Cortex of kidney (tissue), 1 donor: ENCODE measurements at places on chromosomes 16 and 17.

DNA sequence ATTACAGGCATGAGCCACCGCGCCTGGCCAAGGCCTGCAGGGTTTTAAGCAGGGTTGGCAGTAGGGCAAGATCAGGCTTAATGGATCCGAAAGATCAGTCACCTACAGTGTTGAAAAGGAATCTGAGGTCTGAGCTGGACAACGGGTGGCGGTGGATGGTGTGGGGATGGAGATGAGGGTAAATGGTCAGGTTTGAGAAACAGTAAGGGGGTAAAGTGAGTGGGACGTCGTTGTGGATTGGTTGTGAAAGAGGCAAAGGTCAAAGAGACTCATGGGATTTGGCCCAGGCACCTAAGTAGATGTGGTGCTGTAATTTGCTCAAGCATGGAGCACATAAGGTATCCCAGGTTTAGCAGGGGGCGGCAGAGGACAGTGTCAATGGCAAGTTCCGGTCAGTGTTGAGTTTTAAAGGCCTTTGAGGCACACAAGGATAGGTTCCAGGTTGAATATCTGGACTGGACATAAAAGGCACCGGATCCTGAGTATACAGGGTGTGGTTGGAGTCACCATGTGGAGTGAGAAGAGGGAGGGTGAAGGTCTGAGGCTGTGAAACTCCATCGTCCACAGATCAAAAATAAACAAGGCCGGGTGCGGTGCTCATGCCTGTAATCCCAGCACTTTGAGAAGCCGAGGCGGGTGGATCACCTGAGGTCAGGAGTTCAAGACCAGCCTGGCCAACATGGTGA lies 1.1 kb upstream of the SLC16A5 start:
- DNase-seq = no peak

DNA sequence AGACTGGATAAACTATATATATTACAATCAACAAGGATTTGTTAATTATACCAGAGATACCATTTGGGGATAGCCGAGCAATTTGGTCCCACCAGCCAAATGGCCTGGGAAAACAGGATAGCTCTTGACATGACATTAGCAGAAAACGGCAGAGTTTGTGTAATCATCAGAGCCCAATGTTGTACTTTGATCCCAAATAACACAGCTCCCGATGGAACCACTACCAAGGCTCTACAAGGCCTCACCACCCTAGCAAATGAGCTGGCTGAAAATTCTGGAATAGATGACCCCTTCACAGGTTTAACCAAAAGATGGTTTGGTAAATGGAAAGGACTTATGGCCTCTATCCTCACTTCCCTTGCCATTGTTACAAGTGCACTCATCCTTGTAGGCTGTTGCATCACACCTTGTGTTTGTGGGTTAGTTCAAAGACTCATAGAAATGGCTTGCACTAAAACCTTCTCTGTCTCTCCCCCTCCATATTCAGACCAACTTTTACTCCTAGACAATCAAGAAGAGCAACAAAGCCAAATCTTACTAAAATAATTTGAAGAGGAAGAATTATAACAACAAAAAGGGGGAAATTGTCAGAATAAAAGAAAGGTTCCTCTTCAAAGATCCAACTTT lies 9.5 kb downstream of the TXNL4B start:
- no peak for DNase-seq

- DNase-seq = no peak
These were observed 17.3 kb upstream of the WFDC1 start for GRCh38 chr16:84277244-84277823.

GRCh38 chr17:1576500-1576899 lies 13.9 kb upstream of the PITPNA start:
- no peak for DNase-seq

- DNase-seq = no peak
These were observed 22.5 kb upstream of the ADCY9 start for GRCh38 chr16:4138713-4139112.

DNA sequence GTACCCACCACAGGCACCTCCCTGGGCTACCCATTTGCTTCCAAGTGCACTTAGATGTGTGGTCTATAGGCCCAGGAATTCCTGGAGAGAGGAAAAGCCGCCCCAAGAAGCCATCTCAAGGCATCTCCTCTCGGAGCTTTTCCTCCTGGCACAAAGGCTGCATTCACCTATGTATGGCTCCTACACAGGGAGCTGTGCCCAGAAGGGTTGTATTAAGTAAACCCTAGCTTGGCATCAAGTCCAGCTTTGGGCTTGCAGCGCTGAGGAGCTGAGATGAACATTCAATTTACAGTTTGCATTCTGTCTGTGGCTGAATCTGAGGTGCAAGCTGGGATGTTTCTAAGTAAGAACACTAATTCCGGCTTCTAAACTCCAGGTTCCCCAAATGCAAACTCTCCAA lies 81.3 kb downstream of the CDYL2 start:
- no peak for DNase-seq

GRCh38 chr17:76953946-76954345 lies 85.7 kb downstream of the MGAT5B start:
- no peak for DNase-seq

GRCh38 chr16:81457326-81458133 lies 12.9 kb downstream of the CMIP start:
- DNase-seq = no peak

DNA sequence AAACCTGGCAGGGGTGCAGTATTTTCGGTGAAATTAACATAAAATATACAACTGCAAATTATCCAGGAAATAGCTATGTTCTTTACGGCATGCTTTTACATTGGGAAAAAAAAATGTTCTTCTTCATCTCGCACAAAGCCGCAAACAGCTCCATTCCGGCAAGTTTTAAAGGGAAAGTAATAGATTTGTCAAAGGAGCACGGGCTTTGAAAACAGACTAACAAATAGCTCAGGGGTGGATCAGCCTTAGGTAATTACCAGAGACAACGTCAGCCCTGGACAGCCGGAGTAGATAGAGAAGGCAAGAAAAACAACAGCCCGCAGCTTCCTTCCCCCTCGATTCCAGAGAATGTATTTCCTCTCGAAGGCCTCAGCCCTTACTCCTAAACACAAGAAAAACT lies 222.5 kb downstream of the C16orf78 start:
- no peak for DNase-seq

GRCh38 chr16:65375651-65376050 lies 253.8 kb upstream of the CDH11 start:
- DNase-seq = no peak

- no peak for DNase-seq
These were observed 5.8 kb downstream of the CBX8 start for GRCh38 chr17:79790805-79791734.

DNA sequence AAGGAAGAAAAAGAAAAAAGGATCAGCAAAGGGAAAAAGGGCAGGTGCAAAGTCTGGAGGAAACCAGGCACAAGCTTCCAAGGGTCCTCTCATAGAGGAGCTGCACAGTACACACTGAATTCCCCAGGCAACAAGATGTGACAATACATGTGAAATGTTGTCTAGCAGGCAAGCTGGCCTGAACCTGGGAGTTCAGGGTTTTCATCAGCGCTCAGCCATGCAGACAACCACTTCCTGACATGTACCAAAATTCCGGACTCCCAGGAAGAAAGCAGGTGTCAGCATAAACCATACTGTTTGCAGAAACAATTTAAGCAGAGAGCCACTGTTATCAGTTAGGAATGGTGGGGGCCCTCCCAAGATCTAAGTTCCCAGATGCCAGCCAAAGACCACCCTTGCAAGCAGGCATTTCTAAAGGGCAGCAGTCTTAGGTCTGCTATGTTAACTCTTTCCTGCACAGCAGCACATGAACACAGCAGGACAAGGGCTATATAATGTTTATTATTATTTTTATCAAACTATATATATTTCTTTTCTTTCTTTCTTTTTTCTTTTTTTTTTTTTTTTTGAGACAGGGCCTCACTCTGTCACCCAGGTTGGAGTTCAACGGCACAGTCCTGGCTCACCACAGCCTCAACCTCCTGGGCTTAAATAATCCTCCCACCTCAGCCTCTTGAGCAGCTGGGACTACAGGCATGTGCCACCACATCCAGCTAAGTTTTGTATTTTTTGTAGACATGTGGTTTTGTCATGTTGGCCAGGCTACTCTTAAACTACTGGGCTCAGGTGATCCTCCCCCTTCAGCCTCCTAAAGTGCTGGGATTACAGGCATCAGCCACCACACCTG lies 10.1 kb downstream of the TK2 start:
- DNase-seq = no peak

GRCh38 chr16:82150549-82150948 lies 19.5 kb downstream of the MPHOSPH6 start:
- no peak for DNase-seq

DNA sequence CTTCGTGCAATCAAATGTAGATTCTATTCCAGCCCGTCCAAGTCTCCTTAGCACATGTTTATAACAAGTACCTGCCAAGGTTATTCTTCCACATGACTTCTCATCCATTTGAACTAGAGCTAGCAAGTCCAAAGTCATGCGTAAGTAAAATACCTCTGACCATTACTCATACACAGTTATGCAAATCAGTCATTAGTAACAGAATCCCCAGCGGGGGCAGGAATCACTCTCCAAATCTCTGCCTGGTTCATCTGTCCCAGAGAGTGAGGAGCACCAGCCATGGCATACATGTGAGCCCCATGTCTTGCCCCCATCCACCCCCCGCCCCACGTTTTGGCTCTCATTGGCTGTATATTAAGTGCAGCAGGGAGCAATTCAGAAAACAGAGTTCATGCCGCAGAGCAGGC lies 27.7 kb downstream of the SRL start:
- no peak for DNase-seq

DNA sequence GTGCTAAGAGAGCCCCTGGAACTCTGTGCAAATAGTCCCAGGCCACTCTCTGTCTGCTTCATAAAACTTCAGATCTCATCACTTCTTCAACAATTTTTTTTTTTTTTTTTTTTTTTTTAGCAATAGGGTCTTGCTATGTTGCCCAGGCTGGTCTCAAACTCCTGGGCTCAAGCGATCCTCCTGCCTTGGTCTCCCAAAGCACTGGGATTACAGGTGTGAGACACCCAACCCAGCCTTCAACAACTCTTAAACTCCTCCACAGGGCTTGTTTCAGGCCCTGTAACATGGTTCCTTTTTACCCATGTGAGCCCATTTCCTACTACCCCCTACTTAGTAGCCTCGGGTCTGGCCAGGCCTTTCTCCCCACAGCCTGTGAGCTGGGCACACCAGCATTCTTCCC lies 39.3 kb upstream of the ICAM2 start:
- DNase-seq = no peak

DNA sequence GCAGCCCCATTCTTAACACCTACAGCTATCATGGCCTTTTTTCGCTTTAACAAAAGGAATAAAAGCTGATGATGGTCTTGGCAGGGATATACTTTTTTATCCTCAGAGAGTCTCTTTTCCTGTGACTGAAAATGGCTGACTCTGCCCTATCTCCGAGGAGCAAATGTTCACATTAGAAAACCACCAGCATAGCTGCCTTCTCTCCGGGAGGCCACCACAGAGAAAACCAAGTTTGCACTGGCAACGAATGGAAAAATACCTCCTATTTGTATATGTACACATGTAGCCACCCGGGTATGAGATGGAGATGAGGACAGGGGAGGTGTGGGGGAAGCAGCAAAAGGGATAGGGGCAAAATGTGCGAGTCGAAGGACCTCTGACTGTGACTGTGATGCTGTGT lies 88.2 kb downstream of the STX8 start:
- DNase-seq = no peak

DNA sequence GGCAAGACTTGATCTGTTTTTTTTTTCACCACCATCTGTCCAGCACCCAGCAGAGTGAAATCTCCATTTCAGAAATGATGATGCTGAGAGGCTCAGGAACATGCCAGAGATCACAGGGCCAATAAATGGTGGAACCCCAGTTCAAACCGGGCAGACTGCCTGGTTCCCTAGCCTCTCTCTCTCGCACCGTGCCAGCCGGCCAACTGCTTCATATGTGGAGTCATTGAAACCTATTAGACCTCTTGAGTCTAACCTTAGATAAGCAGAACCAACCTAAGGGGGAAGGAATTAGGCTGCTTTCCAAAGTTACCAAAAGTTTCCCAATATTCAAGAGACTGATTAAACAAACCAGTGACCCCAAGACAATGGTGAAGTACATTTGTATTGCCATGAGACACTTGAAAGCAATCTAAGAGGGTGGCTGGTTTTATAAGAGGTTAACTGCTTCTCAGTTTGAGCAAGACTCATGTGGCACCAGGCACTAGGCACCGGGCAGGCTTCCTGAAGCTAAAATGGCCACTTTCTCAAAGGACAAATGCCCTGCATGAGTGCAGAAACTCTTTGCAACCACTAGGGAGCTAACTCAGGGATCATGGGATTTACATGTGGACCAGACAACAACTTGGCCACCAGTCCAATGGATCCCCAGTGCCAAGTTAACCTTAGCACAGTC lies 18.4 kb downstream of the TOX3 start:
- DNase-seq = no peak

GRCh38 chr16:85998171-85998867 lies 99.4 kb downstream of the IRF8 start:
- DNase-seq = no peak

- DNase-seq = no peak
These were observed 10.2 kb downstream of the CYB561 start for GRCh38 chr17:63435681-63436522.

- DNase-seq = no peak
These were observed 31.1 kb downstream of the SGSM2 start for GRCh38 chr17:2368359-2368758.

- DNase-seq = no peak
These were observed 16.9 kb downstream of the CLEC16A start for GRCh38 chr16:10961231-10961630.

- DNase-seq = no peak
These were observed 5.1 kb downstream of the BAHCC1 start for GRCh38 chr17:81400154-81400977.

GRCh38 chr16:2275476-2276367 lies 7.8 kb upstream of the RNPS1 start:
- DNase-seq = no peak

GRCh38 chr16:3051009-3051408 lies 4.6 kb downstream of the MMP25 start:
- DNase-seq = no peak

DNA sequence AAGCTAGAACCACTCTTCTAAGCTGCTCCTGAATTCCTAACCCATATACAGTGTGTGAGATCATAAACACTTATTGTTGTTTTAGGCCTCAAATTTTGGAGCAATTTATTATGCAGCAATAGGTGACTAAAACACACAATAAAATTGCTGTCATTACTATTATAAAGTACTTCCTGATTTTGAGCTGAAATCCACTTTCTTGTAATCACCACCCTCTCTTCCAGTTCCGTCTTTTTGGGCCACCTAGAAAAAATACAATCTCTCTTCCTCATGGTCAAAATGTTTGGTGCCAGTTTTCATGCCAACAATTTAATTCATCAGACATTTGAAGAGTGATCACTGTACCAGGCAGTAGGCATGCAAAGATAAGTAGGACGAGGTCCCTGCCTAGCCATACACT lies 43.3 kb upstream of the NF1 start:
- no peak for DNase-seq
